ENCODE measurements at places on chromosomes 4 and X.

- no peak for DNase-seq
Measured at GRCh38 chrX:20519826-20520225, 253.1 kb upstream of the RPS6KA3 start.

- no peak for DNase-seq
Measured at GRCh38 chr4:174516794-174517193, 5.5 kb downstream of the HPGD start.

- DNase-seq = no peak
Measured at GRCh38 chr4:15153662-15154061, 151.4 kb downstream of the CPEB2 start.

- DNase-seq = no peak
Measured at GRCh38 chr4:11480683-11481082, 52.0 kb upstream of the HS3ST1 start.

DNA sequence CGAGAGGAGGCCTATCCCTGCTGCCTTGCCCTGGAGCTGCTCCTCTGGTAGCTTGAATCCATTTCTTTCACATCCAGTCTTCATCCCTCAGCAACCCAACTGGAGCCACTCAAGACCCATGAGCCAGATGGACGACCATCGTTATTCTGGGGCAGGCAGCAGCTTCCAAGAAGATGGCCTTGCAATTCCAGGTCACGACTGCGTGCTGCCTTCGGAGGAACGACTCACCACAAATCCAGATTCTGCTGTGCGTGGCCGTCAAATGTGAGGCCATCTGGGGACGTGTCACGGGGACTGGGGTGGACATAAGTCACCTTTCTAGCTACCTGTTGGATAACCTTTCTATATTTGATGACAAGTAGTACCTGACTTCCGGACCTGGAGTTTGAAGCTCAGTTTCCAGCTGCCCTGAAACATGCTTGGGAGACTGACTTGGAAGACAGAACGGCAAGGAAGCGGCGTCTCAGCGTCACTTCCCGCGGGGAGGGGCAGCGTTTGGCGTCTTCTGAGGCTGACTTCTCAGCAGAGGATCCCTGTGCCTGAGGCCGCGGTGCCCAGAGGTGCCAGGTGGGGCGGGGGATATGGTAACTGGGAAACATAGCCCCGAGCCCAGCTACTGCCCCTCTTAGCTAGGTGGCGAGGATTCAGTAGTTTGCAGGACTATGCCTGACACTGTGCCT is 11.7 kb upstream of the TMEM271 start:
- no peak for DNase-seq

- DNase-seq = no peak
Measured at GRCh38 chr4:2256781-2257191, 5.1 kb downstream of the MXD4 start.

DNA sequence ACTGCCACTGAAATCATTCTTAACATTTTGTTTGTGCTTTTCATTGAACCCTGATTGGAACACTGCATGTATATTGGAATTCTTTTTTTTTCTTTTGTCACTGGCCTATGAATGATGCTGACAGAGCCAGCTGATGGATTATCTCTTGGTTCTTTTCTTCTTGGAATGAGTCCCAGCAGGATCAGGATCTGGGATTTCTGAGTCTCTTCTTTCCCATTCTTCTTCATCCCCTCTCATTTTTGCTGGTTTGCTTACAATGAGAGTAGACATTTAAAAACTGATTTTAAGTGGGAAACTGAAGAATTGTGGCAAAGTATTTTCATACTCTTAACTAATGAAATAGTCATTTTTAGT is 9.0 kb downstream of the DCUN1D4 start:
- no peak for DNase-seq

DNA sequence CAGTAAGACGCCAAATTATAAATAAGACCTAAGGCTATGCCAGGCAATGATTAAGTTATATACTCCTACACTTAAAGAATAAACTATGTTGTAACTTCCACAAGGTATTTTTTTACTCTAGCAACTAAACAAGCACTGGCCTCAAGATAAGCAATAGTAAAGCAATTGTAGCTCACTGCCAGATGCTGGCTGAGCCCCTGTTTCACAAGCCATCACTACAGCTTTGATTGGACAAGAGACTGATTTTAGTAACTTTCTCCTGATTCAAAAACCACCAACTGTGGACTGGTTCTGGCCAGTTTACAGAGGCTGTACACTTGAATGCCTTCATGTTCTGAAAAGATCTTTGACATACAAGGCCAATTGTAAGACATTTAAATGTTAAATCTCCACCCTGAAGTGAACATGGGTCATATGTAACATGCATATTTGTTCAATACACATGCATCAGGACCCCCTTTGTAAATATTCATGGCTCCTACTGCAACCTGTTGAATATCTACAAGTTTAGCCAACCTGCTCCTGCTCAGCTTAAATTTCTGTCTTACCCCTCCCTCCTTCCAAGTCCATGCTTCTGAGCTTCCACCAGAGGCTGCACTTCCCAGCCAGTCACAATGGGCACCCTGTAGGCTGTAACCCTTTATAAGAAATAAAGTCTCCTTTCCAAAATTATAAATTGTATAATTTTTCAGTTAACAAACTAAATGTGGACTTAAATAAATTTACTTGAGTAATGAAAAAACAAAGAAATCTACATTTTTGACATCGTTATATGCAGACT is 423.6 kb downstream of the ANKRD50 start:
- DNase-seq = no peak

- peak; percentile 87 for DNase-seq
Measured at GRCh38 chr4:147822128-147822527, 90.2 kb downstream of the ARHGAP10 start.

- peak; percentile 85 for DNase-seq
Measured at GRCh38 chrX:13688958-13689740, at the start of gene RAB9A. TSS of gene RAB9A (plus strand) at chrX:13689128. CDS start at chrX:13708747, 19,619 bp downstream.

GRCh38 chr4:75048208-75048879 is 115.4 kb downstream of the PARM1 start:
- no peak for DNase-seq

- no peak for DNase-seq
Measured at GRCh38 chr4:186627226-186627865, 72.0 kb upstream of the MTNR1A start.

- no peak for DNase-seq
Measured at GRCh38 chrX:15567886-15568616, 32.7 kb downstream of the ACE2 start.

DNA sequence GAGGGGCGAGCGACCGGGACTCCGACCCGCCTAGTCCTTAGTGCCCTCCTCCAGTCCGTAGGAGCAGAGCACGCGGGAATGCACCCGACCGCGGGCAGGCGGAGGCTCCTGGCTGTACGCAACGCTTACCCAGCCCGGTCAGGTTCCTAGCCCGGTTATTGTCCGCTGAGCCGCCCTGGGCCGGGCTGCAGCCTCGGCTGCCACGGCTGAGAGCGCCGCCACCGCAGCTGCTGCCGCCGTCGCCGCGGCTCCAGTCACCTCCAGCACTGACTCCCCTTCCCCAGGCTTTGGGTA is at the start of gene AMER1:
AMER1 (minus strand) TSS at position 268 of the 294 bp plus-strand sequence. CDS start 12,422 bp downstream, outside the sequence.
- peak; percentile 85 for DNase-seq

DNA sequence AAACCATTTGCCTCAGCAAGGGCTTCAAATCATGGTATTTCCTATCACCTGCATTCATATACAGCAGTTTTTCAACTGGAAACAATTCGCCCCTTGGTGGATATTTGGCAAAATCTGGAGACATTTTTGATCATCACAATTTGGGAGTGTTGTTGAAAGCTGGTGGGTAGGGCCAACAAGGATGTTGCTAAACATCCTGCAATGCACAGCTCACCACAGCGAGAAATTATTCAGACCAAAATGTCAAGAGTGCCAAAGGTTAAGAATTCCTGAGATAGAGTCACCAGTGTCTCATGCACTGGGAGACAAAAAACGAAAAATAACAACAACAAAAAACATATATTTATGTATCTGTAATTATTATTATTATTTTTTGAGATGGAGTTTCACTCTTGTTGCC is 435.2 kb upstream of the CTSO start:
- no peak for DNase-seq

- no peak for DNase-seq
Measured at GRCh38 chr4:156536661-156537060, 434.9 kb downstream of the PDGFC start.

DNA sequence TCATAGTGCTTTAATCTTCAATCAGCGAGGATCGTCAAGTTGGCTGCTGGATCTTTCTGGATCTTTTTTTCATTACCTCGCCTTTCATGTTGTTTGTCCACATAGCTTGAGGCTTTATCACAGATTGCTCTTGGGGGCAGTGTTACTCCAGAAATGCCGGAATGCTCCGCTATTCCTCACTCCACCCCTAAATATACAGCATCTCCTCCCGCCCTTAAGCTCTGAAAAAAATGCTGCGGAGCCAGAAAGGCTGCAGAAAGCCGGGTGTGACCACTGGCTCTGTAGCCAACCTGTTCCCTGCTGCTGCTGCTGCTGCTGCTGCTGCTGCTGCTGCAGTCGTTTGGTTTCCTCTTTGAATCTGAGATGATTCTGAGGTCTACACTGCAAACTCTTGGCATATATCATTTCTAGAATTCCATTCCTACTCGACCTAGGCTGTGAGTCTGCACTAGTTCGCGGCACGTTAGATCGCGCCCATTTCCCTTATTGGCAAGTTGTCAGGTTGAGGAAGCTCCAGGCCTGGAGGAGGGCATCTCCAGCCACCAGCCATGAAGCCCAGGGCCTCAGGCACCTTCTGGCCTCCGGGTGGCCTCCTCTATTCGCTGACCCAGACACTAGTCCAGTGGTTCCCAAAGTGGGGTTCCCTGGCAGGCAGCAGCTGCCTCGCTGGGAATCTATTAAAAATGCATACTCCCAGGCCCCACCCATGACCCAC is 34.2 kb downstream of the WDR13 start:
- DNase-seq = peak; percentile 79

GRCh38 chr4:169311643-169312365 is 41.0 kb upstream of the SH3RF1 start:
- DNase-seq = no peak

DNA sequence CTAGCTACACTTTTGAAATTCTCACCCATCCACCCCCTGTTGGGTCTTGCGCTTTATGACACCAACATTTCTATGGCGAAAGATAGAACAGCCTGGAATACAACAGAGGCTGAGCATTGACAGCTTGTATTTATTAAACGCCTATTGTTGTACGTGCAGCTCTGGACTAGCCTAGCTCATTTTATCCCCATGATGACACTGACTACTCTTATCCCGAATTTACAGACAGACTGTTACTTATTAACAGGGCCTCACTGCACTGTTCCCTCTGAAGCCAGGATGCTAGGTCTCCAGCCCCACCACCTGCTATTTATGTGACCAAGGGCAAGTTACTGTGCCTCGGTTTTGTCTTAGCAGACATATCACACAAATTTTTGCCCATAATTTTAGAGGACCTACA is 1.0 kb upstream of the RFC1 start:
- DNase-seq = no peak

- no peak for DNase-seq
Measured at GRCh38 chr4:165875446-165875845, 2.4 kb downstream of the TLL1 start.

- peak; percentile 77 for DNase-seq
Measured at GRCh38 chr4:5708449-5709206, at the start of gene EVC2. TSS of gene EVC2 (minus strand) at chr4:5708559. CDS start at chr4:5708513, 46 bp downstream.

DNA sequence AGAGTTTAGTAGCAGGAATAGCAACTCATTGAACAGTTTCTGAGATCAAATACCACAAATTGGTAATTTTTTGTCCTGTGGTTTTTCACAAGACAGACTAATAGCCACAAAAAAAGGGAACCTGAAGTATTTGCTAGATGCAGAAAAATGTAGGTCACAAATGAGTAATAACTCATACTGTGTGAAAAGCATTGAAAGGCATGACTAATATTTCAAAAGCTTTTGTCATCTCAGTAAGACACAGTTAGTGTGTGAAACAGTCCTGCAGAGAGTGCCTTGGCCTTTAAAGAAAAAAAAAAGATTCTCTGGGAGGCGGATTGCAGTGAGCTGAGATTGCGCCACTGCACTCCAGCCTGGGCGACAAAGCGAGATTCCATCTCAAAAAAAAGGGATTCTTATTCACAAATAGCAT is 31.4 kb upstream of the SLC25A31 start:
- DNase-seq = no peak

- DNase-seq = no peak
Measured at GRCh38 chr4:69038582-69038981, 57.7 kb upstream of the UGT2B7 start.

DNA sequence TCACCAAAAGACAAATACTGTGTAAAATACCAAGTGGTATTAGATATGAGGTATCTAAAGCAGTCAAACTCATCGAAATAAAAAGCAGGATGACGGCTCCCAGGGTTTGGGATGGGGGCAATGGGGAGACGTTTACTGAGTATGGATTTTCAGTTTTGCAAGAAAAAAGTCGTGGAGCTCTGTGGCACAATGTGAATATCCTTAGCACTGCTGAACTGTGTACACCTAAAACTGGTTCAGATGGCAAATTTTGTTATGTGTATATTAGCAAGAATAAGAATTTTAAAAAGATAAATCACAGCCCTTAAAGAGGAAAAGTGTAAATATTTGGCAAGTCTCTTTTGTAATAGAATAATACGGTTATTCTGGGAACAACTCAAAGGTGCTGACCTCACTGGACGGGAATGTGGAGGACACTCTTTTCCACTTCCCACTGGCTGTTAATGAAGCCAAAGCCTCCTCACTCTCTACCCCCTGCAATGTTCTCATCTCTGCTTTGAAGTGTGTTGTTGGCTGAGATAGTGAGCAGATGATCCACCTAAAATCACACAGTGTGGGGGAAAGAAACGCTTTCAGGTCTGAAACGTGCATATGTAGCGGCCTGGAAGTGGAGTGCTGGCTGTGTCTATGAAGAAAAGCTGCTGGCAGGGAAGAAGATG is 49.2 kb downstream of the SEL1L3 start:
- DNase-seq = no peak

- DNase-seq = no peak
Measured at GRCh38 chrX:134813697-134814096, 155.4 kb upstream of the PLAC1 start.

GRCh38 chr4:20512985-20513384 is 187.3 kb upstream of the PACRGL start:
- no peak for DNase-seq

DNA sequence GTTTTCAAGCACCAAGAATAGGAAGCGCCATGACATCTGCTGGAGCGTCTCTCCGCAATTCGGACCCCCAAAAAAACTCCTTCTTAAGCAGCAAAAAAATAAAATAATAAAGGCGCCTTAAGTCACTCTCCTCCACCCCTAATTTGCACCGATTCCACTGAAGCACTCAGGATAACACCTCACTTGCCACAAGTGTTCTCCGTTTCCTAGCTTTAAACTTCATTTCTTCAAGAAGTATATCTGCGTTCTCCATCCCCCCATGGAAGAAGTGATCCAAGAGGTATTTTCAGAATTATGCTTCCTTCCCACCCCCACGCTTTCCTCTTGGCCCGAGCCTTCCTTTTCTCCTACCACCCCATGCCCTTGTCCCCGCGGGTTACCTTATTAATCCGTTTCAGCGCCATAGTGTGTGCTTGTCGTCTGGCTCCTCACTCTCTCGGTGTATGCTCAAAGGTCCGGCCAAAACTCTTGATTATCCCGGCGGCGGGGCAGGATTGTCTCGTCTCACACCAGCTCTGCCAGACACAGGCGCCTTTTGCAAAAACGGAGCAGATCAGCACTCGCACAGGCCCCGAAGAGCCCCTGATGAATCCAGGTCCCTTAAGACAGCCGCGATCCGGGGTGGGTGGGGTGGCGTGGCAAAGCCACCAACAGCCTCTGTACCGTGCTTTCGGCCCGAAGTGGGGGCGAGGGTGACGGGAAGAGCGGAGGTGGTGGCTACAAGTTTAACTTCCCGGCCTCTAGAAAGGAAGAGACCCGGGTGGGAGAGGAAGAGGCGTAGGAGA is 1.1 kb downstream of the UBE2D3 start:
- DNase-seq = no peak
